HCT116 (cell line): ENCODE measurements at places on chromosomes 7 and 10.
A peak's percentile ranks its signal among the peaks of the same experiment; 100 is the strongest.

DNA sequence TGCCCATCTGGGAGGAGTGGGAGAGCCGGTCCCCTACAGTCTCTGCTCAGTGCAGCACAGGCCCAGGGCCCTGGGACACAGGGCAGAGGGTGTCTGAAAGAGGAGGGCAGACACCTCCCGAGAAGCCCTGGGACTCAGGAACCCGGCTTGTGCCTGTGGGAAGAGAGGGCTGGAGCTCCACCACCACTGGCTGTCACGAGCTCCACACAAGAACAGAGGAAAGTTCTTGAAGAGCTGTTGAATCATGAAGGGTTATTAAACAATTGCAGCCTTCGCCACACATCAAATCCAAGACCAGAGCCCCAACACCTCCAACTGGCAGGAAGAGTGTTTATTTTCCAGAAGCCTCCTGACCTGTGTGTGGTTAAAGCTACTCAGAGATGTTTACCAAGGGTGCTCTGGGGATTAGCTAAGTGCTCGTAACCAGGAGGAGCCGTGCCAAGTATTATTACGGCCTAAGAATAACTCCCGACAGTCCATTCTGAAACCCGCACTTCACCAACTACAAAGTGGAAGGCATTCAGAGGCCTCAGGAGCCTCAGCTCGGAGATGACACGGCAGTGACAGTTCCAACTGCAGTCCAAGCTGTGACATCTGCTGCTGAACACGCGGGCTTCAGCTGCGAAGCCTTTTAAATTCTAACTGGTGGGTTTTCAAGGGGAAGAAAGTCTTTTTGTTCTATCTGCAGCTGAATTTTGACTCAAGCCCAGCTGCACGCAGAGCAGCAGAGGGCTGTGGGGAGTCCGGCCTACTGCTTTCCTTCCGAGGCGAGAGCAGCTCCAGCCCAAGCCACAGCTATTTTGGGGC, 75.1 kb downstream of the MAD1L1 start:
- DNase-seq = no peak

DNA sequence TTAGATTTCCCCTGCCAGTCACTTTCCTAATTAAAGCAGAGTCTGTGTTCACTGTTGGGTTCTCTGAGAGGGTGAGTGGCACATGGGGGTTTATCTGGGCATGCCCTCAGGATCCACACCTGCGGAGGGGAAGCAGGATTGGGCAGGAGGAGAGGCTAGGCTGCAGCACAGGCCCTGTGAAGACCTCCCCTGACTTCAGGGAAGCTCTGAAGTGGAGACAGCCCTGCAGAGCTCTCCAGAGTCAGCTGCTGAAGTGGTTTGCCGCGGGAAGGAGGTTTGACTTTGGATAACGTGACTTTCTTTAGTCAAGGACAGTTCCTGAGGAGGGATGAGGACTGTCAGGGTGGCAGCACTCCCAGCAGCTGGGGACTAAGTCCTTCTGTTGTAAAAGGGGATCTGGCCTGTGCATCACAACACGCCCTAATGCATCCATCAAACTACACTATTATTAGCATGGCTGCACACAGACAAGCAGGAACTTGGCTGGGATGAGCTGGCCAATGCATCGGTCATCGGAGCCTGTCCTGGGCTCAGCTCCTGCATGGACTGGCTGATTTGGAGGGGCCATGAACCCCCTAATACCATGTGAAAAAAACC, 50.9 kb upstream of the LEP start:
- no peak for DNase-seq

- DNase-seq = peak; percentile 41
Measured at GRCh38 chr7:82105463-82105862, 335.6 kb upstream of the HGF start.

- DNase-seq = no peak
Measured at GRCh38 chr10:88805361-88805760, 2.8 kb downstream of the LIPM start.

DNA sequence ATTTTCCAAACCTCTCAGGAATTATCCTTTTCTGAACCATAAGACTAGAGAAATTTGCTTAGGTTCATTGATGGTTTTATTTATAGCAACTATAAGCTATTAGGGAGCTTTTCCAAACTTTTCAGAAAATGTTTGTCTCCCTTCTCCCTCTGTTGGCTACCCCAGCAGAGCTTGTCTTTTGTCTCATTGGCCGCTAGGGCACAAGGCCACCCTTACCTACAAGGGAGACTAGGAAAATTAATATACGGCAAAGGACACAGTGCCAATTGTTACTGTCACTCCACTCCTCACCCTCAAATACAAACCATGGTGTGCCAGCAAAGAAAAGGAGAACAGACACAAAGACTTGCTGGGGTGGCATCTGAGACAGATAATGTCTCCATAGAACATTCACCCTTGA, 471.4 kb downstream of the XPNPEP1 start:
- DNase-seq = no peak

GRCh38 chr10:120702032-120702431, 149.1 kb upstream of the WDR11 start:
- DNase-seq = no peak
